ENCODE measurements at places on chromosomes 7 and 10.

GRCh38 chr7:70881167-70881847 is 250.6 kb upstream of the GALNT17 start:
- no peak for DNase-seq

GRCh38 chr7:102080019-102080433 is 206.6 kb upstream of the SH2B2 start:
- no peak for DNase-seq

DNA sequence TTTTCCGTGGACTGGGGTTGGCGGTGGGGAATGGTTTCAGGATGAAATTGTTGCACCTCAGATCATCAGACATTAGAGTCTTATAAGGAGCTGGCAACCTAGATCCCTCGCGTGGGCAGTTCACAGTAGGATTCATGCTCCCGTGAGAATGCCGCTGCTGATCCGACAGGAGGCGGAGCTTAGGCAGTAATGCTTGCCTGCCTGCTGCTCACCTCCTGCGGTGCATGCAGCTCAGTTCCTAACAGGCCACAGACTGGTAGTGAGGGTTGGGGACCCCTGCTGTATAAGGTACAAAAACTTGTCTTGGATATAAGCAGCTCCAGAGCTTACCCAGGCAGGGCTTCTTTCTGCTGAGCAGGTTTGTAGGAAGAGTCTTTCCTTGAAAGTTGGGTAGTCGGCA is 53.9 kb downstream of the SHH start:
- DNase-seq = no peak

DNA sequence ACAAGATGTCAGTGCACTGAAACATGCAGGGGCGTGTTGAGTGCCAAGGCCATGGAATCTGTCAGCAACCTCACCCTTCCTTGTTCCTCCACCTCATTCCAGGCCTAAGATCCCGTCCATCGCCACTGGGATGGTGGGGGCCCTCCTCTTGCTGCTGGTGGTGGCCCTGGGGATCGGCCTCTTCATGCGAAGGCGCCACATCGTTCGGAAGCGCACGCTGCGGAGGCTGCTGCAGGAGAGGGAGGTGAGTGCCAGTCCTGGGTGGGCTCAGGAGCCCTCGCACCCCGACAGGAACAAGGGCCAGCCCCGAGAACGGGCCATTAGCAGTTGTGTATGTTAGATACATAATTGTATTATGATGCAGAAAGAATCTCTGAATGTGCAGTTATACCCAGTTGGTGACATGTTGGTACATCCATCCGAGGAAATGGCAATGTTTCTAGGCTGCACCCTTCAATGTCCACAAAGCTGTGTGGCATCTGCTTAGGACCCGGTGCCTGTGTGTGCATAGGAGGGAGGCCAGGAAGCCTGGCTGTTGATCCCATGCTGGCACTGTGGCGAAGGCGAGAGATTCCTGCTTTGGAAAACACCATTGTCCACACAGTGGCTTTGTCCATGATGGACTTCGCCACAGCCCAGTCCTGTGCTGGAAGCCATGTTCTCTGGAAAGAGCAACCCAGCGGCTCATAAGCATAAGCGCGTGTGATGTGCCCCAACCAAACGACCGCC is 154.2 kb downstream of the EGFR start:
- no peak for DNase-seq

- DNase-seq = no peak
These were observed 46.4 kb downstream of the RAMP3 start for GRCh38 chr7:45203936-45204445.

GRCh38 chr7:6256109-6256483 is 16.3 kb downstream of the CYTH3 start:
- peak; percentile 71 for DNase-seq

- DNase-seq = no peak
These were observed 177.1 kb upstream of the CTBP2 start for GRCh38 chr10:125337510-125337909.

GRCh38 chr10:69854511-69855345 is 53.0 kb downstream of the COL13A1 start:
- DNase-seq = no peak

DNA sequence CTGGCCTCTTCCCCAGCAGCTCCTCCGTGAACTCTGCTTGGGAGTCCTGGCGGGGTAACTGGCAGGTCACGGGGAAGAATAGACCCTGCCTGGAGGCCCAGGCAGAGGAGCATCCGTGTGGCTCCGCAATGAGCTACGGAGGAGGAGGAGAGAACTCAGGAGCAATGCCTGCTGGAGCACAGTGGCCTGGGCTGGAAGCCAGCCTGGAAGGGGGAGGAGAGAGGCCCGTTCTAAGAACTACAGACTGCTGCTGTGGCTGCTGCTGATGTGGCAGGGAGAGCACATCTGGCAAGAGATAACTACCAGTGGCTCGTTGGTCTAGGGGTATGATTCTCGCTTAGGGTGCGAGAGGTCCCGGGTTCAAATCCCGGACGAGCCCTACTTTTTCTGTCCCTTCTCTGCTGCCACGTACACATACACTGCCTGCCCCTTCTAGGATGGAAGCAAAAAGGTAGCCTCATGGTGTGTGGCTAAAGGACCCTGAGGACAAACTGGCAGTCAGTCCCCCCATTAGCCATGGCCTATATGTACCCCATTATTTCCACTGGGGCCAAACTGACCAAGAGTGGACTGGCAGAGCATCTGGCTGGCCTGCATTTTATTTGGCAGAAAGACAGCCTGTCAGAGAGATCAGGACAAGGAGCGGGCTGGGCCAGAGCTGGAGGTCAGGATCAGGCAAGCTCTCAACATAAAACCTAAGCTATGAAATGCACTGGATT is 7.7 kb upstream of the OPN1SW start:
- peak; percentile 39 for DNase-seq

- no peak for DNase-seq
These were observed 1.4 kb downstream of the WNT16 start for GRCh38 chr7:121330053-121330833.

DNA sequence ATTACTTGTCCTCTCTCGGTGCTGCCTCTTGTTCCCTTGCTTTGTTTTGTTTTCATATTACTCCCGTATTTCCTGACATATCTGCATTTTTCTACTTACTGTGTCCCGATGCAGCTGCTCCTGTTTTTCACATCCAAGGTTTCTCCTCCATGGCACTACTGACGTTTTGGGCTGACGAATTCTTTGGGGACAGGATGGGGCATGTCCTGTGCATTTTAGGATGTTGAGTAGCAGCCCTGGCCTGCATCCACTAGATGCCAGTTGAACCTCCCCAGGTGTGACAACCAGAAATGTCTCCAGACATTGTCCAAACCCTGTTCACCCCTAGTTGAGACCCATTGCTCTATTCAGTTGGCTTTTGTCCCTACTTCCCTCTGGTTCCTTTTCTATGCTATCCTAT is 12.4 kb downstream of the ZNF789 start:
- DNase-seq = no peak

GRCh38 chr10:93085272-93085859 is 11.7 kb downstream of the CYP26A1 start:
- DNase-seq = no peak

GRCh38 chr7:149097088-149097487 is 6.6 kb upstream of the ZNF786 start:
- DNase-seq = no peak

DNA sequence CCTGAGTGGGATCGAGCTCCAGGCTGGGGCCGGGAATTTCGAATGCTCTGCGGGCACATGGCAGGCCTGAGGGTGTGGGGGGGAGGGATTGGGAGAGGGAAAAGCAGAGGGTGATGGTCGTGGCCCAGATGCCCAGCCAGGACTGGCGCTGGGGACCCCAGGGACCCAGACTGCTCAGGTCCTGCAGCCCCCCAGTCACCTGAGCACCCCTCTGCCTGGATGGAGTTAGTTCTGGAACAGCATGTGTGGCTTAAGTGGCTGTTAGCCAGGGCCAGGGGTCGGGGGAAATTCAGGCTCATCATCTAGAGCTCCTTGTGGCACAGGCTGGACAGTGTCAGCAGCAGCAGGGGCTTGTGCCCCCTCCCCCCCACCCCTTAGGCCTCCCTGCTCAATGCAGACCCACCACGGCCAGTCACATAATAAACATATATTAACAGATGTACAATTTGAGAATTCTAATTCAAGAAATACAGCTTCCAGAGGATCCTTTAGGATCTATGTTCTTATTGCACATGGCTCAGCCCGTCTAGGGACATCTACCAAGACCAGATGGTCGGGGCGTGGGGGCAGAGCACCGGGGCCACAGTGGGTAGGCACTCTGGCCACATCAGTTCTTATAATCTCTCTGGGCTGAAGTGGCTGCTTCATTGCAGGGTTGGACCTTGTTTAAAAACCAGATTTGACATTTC is 22.2 kb downstream of the DNAJB12 start:
- no peak for DNase-seq

DNA sequence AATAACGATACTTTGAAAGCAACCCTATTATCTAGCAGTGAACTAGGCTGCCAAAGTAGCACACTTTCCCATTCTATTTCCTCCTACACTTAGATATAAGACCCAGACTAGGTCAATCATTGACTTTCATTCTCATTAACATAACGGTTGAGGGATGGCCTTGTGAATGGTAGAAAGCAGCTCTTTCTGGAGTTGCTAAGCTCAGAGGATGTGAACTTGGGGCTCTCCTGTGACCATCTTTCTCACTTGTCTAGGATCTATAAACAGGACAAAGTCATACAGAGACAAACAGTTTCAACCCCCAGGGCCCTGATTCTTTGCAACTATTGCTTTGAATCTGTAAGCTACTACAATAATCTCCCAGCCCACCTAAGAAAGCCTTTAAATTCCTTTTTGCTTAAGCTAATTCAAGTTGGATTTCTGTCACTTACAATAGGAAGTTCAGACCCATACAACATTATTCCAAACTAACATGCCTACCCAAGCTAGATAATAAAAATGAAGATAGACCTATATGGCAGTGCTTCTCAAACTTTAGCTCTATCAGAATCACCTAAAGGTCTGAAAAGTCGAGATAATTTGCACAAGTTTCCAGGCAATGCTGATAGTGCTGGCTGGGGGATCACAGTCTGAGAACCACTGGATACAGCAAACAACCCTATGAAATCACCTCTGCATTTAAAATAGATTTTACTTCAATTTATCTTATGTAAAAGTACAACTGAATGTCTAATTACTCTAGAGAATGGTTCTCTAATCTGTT is 16.7 kb downstream of the P4HA1 start:
- DNase-seq = no peak

GRCh38 chr7:84701524-84702306 is 485.1 kb downstream of the SEMA3D start:
- peak; percentile 80 for DNase-seq

DNA sequence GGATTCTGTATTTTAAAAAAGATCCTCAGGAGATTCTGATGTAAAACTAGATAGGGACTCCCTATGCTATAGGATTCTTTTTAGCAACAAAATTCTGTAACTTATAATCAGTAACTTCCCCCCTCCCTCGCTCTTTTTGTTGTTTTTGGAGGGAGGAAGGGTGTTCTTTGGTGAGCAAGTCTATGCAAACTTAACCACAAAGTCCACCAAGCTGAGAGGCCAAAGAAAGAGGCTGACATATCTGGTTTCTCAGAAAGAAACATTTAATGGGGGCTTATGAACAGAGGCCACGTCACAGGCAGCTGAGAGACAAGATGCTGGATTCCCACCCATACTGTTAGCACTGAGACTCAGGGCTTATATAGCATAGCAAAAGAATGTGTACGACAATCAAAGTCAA is 14.3 kb upstream of the ABCB5 start:
- DNase-seq = no peak

DNA sequence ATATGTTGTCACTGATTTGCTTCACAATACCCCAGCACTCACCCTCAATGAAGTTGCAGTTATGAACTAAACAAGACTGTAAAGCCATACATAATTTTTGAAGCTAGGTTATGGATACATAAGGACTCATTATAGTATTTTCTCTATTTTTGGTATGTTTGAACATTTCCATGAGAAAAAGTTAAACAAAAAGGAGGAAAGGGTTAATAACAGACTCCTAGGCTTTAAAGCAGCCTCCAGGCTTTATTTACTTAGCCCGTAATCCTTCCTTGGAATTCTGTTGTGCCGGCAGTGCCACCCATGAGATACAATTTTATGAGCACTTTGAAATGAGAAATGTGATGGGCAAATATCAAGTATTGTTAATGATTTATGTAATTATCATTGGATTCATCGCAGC is 2.1 kb upstream of the DENND11 start:
- DNase-seq = no peak

DNA sequence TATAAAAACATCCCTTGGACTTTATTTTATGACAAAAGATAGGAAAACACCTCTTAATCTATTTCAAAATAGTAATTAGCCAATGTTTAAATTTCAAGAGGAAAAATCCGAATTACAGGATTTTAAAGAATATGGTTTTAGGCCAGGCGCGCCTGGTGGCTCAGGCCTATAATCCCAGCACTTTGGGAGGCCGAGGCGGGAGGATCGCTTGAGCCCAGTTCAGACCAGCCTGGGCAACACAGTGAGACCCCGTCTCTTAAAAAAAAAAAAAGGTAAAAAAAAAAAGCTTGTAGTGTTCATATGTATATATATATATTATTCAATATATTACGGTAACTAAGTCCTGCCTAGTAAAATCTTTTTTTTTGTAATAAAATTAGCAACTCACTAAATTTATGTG is 1.4 kb downstream of the BNIP3 start:
- DNase-seq = no peak

DNA sequence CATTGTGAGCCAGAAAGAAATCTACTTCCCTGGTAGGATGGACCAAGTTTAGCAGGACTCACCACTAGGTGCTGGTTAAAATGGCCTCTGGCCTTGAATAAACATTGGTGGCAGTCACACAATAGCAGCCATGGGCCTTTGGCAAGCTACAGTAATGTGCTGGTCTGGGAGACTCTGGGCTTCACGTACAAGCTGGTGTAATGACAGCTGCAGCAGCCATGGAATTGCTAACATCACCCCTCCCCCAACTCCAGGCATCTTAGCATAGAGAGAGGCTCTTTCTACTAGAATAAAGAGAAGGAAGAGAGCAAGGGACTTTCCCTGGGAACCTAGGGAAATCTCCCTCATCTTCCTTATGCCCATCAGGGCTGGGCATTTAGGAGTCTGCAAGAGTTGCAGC is 205.1 kb upstream of the SEMA3A start:
- no peak for DNase-seq

- no peak for DNase-seq
These were observed at the start of gene ADAP1 for GRCh38 chr7:954330-955238. ADAP1 (minus strand) TSS chr7:954680; CDS start chr7:954477, 203 bp downstream.

- peak; percentile 29 for DNase-seq
These were observed 29.4 kb downstream of the ZRANB1 start for GRCh38 chr10:124971276-124971675.

DNA sequence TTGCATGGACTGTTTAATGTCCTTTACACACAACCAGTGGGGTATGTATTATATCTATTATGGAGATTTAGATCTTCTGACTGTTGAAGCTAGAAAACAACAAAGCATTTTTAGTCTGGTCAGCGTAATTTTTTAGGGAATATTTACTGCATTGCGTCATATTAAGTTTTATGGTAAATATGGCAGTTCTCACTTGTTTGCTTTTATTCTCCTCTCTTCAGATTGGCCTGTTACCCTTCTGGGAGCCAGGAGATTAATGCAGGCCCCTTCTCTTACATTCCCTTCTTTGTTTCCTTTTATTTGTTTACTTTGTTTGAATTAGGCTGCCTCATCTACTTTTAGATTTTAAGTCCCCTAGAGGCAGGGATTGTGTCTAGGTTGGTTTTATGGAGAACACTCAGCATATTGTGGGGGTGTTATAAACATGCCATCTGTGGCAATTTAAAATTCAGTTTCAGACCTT is 13.8 kb downstream of the UBE2D1 start:
- DNase-seq = peak; percentile 56

GRCh38 chr7:92988051-92988450 is 129.7 kb downstream of the SAMD9 start:
- DNase-seq = peak; percentile 42

GRCh38 chr7:87833130-87833529 is 43.0 kb downstream of the SLC25A40 start:
- no peak for DNase-seq
